ENCODE measurements at places on chromosomes 13 and 19.

GRCh38 chr19:45469132-45469944 is 1.5 kb downstream of the FOSB start:
- peak; percentile 87 for DNase-seq

- DNase-seq = no peak
Measured at GRCh38 chr19:2446381-2446780, 10.4 kb downstream of the LMNB2 start.

GRCh38 chr19:4910594-4911281 is 1.4 kb downstream of the UHRF1 start:
- no peak for DNase-seq

- DNase-seq = no peak
Measured at GRCh38 chr13:110266983-110267382, 40.0 kb downstream of the COL4A1 start.

- no peak for DNase-seq
Measured at GRCh38 chr13:29511106-29511796, 84.2 kb downstream of the SLC7A1 start.

DNA sequence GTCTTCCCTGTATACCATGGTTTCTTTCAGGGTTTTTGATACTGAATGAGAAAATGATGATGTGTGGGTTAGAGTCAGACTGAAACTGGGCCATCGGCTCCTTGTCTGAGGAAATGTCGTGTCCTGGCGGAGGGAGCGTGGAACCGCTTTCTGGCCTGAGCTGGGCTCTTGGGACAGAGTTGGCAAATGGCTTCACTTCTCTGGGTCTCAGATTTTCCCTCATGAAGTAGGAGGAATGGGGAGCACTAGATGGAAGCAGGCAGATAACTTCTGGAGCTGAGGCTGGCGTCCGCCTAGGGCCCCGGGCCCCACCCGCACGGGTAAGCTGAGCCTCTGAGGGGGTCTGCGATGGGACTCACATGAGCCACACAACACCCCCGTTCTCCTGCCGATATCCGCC is 133.3 kb upstream of the WASF3 start:
- no peak for DNase-seq

GRCh38 chr19:15216363-15216762 is 15.6 kb upstream of the NOTCH3 start:
- DNase-seq = no peak

- DNase-seq = no peak
Measured at GRCh38 chr19:33426621-33427361, 53.3 kb downstream of the CEBPG start.

DNA sequence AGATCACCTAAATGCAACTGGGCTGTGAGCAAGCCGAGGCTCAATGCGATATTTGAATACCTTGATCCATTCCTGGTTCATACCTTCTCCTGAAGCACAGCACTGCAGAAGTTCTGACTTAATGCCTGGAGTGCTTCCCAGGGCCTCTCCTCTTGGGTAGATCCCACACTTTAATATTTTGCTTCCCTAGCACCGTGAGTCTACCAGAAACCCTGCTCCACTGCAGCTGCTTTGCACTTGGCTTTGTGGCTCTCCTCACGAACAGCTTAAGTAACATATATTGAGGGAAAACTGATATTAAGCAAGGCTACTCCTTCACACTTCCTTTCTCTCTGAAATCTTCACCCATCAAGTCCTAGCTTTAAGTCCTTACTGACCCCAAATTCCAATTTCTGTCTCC is 51.6 kb upstream of the C13orf42 start:
- DNase-seq = no peak

GRCh38 chr13:71209217-71209616 is 657.8 kb downstream of the DACH1 start:
- DNase-seq = peak; percentile 1

- DNase-seq = no peak
Measured at GRCh38 chr13:104382951-104383350, 1316.7 kb upstream of the SLC10A2 start.

GRCh38 chr13:60229708-60230272 is 66.1 kb upstream of the DIAPH3 start:
- no peak for DNase-seq

- no peak for DNase-seq
Measured at GRCh38 chr13:59745392-59745788, 418.3 kb downstream of the DIAPH3 start.

DNA sequence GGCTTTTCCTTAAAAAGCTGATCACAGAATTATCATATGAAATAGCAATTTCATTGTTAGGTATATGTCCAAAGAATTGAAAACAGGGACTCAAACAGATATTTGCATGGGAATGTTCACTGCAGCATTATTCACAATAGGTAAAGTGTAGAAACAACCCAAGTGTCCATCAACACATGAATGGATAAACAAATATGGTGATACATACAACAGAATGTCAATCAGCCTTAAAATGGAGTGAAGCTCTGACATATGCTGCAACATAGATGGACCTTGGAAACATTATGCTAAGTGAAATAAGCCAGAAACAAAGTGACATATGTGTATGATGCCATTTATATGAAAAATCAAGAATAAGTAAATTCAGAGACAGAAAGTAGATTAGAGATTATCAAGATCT is 6.1 kb upstream of the CEACAM1 start:
- DNase-seq = no peak

DNA sequence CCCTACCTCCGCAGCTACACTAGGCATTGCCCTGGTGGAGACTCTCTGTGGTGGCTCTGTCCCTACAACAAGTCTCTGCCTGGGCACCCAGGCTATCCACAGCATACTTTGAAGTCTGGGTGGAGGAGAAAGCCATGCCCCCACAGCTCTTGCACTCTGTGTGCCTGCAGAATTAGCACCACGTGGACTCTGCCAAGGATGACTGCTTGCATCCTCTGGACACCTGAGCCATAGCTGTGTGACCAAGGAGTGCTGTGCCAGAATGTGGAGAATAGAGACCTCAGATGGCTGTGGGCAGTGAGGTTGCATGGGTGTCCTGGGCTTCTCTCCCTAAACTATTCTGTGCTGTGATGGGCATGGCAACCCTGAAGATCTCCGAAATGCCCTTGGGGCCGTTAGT is 21.2 kb upstream of the MCF2L start:
- no peak for DNase-seq

GRCh38 chr19:49098795-49099194 is 13.5 kb downstream of the SNRNP70 start:
- no peak for DNase-seq

- DNase-seq = no peak
Measured at GRCh38 chr13:46035066-46035465, 17.5 kb downstream of the ZC3H13 start.

DNA sequence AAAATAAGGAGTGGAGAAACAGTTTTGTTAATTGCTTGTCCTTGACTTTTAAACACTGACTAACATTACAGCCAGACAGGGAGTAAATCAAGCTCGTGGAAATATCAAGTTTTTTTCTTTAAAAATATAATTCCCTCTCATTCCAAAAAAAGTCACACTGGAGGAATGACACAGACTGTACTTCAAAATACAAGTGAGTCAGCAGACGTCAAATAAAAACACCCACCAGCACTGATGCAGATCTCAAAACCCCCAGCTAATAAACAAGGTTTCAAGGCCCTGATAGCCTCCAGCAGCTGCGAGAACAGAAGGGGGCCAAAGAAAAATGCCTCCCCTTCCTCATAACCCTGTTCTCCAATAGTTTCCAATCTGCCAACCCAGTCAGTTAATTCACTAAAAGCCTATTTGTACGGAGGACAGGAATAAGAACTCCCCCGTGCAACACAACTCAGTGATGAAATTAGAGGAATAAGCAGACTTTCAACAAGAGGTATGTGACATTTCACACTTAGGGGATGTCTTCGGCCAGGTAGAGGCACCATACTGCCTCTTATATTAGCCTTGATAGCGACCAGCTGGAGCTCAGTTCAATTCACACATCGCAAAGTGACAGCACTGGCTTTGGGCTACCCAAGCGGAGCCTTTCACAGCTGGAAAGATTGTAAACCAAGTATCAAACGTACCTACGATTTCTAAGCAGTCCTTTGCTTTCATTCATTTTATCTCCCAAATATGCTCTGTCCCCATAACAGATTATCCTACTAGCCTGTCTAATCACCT is 561.0 kb upstream of the KLF12 start:
- no peak for DNase-seq

DNA sequence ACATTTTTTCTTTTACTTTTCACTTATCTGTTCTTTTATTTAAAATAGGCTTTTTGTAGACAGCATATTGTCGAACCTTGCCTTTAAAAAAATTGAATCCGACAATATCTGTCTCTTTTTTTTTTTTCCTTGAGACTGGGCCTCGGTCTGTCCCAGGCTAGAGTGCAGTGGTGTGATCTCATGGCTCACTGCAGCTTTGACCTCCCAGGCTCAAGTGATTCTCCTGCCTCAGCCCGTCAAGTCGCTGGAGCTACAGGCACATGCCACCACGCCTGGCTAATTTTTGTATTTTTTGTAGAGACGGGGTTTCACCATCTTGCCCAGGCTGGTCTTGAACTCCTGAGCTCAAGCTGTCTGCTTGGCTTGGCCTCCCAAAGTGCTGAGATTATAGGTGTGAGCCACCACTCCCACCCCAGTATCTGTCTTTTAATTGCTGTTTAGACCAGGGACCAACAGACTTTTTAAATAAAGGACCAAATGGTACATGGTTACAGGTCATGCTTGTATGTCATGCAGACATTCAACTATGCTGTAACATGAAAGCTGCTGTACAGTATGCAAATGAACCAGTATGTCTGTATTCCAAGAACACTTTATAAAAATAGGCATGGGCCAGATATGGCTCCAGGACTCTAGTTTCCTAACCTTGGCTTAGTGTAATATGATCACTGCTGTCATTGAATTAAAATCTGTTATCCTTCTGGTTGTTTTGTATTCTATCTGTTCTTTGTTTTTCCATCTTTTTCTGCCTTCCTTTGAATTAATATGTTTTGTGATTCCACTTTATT is 80.3 kb downstream of the GJA3 start:
- no peak for DNase-seq

- no peak for DNase-seq
Measured at GRCh38 chr13:27018344-27018861, 153.2 kb downstream of the USP12 start.

- no peak for DNase-seq
Measured at GRCh38 chr19:17866312-17866963, 5.3 kb upstream of the SLC5A5 start.

- DNase-seq = peak; percentile 10
Measured at GRCh38 chr13:96052656-96053002, 572 bp downstream of the UGGT2 start.

DNA sequence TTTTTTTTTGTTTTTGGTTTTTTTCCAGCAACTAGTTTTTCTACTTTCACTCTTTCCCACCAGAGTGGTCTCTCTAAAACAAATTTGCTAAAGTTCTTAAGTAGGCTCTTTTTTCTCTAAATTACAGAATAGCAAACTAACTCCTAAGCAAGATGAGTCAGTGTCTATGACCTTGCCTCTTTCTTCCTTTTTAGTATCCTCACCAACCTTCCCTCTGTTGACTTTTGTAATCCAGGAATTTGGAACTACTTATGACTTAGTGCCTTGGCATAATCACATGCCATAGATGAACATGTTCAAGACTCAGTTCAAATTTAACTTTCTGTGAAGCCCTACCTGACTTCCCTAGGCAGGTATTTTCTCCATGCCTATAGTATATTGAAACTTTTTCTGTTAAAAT is 32.3 kb upstream of the AKAP11 start:
- DNase-seq = no peak

GRCh38 chr19:49786376-49786820 is 19.6 kb downstream of the AP2A1 start:
- no peak for DNase-seq

GRCh38 chr19:39531834-39532232 is 819 bp downstream of the EID2B start:
- no peak for DNase-seq

DNA sequence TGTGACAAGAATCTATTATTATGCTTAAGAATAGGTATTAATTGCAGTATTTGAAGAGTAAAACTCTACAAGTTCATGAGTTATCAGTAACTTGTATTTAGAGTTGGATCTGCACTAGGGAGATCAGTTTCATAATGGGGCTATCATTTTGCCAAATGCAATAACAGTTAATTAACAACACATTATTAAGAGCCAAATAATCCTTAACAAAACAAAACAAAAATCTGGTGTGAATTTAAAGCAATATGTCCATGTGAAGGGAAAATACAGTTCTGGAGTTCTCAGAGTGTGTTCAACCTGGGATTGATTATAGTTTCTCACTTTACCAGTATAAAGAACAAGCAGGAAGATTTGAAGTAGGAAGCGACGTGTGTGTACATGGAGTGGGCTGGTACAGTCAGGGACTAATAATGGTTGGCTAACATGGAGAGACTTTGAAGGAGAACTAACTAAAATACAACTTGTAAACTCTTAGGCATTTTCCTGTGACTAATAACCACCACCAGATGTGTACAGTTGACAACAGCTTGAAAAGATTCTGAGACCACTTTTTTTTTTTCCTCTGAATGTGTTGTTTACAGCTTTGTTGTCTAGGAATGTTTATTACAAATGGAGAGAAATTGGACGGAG is 58.5 kb downstream of the POSTN start:
- no peak for DNase-seq

- DNase-seq = no peak
Measured at GRCh38 chr13:112065867-112066623, 904 bp upstream of the SOX1 start.

DNA sequence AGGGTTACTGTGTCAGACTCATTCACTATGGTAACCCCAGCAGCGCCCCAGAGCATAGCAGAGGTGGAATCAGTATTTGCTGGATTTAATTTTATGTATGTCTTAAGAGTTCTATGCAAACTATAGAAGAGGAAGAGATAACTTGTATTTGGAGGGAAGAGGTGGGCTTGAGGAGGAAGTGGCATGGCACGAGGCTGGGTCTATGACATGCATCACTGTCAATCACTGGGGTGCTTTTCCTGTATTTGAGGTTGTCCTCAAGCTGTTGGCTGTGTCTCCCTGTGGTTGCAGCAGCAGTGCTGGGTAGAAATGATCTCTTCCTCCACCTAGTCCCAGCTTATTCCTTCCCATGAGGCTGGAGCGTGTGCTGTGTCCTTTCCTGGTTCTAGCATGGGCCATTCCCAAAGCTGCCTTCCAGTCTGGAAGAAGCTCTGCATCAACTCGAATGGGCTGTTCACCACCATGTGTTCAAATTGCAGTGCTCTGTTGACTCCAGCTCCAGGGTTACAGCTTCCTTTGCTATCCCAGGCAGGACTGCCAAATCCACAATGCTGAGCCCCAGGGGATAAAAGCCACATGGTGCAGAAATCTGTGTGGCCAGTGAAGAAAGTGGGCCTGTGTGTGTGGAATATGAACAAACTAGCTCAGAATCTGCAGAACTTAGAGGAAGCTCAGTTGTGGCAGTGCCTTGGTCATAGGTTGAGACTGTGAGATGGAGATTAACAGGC is 73.1 kb upstream of the MTIF3 start:
- DNase-seq = no peak

DNA sequence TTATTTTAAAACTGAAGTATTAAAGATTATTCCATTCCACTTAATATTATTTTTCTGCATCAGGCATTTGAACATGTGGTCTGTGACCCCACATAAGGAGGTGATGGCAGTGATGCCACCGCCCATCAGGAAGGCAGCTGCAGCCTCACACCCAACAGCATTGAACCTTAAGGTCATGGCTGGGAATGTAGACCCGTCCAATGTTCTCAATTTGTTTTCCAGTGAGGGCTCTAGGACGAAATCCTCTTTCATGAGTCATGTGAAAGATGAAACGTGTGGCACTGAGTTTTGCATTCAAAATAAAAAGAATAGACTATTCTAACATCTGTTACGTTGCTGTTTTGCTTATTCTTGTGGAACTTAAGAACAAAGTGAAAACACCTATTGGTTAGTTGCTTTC is 74.5 kb upstream of the ANKRD10 start:
- DNase-seq = no peak

GRCh38 chr19:4053423-4054324 is 13.0 kb downstream of the ZBTB7A start:
- DNase-seq = no peak
